Upper lobe of left lung (tissue), 6 donors: ENCODE measurements at places on chromosomes 5 and 9. TPM values are rescaled to one million over a fixed set of nuclear protein-coding genes. Genes with fewer than 3 reads are reported as not detected.

KCNMB1 gene
- 5.3 TPM for total RNA-seq

OTP gene
- not detected for total RNA-seq

LOX gene
- 20.0 TPM for total RNA-seq

NPM1 gene
- total RNA-seq = 614 TPM

KCNIP1 gene
- total RNA-seq = 2.4 TPM

SLC4A9 gene
- total RNA-seq = not detected

GRCh38 chr9:95008151-95008771 lies 281.8 kb downstream of the AOPEP start:
- H3K27me3 ChIP-seq = peaks cover 3% of the 10 kb centered on the region
- no peaks in the 10 kb centered on the region for H3K36me3 ChIP-seq
- DNase-seq = no peak

- H3K4me3 ChIP-seq = no peak overlapping the region
- DNase-seq = no peak
- H3K27me3 ChIP-seq = no peaks in the 10 kb centered on the region
- no peaks in the 10 kb centered on the region for H3K4me1 ChIP-seq
Measured at GRCh38 chr5:178486239-178486641, 104.0 kb downstream of the COL23A1 start.

DNA sequence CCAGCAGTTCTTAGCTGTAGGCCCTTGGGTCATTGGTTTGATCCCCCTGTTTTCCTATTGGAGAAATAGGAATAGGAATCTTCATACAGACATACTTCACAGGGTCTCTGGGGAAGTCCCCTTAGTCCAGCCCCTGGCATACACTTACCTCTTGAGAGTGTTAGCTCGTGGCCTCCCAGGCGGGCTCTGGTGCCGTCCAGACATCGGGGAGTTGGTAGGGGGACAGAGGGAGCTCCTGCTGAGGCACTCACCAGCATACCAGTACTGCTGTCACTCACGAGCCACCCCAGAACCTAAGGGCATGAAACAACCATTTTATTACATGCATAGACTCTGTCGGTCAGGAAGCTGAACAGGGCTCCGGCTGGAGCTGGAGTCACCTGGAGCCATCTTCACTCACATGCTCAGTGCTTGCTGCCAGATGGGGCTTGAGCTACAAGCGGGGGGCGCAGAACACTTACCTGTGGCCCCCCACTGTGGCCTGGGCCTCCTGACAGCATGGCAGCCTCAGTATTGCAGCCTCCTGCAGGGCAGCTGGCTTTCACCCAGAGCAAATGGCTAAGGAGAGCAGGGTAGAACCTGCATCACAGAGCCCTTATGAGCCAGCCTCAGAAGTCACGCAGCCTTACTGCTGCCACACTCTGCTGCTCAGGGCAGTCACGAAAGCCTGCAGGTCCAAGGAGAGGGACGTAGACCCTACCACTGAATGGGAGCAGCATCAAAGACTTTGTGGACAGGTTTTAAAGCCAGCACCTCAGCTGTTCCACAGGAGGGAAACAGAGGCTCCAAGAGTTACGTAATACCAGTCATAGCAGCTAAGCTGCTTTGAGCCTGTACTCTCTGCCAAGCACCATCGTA lies 58.3 kb upstream of the ANGPTL2 start:
- no peak overlapping the region for H3K27ac ChIP-seq
- H3K4me1 ChIP-seq = peaks cover 3% of the 10 kb centered on the region
- H3K27me3 ChIP-seq = no peaks in the 10 kb centered on the region
- H3K36me3 ChIP-seq = no peaks in the 10 kb centered on the region
- no peak overlapping the region for H3K4me3 ChIP-seq

GRCh38 chr9:5466766-5467165 lies 16.4 kb downstream of the CD274 start:
- H3K27ac ChIP-seq = no peak overlapping the region
- H3K4me3 ChIP-seq = no peak overlapping the region
- DNase-seq = no peak
- H3K27me3 ChIP-seq = no peaks in the 10 kb centered on the region
- H3K4me1 ChIP-seq = no peaks in the 10 kb centered on the region

GRCh38 chr9:127917603-127918002 lies 762 bp upstream of the ST6GALNAC4 start:
- peaks cover 72% of the 10 kb centered on the region for H3K4me1 ChIP-seq
- no peaks in the 10 kb centered on the region for H3K27me3 ChIP-seq
- H3K27ac ChIP-seq = peak overlapping the region; percentile 78
- H3K4me3 ChIP-seq = no peak overlapping the region
- no peak for DNase-seq
- H3K36me3 ChIP-seq = peaks cover 15% of the 10 kb centered on the region

GRCh38 chr5:155434681-155435080 lies 421.1 kb downstream of the KIF4B start:
- no peak overlapping the region for H3K27ac ChIP-seq
- DNase-seq = no peak
- no peaks in the 10 kb centered on the region for H3K36me3 ChIP-seq

DNA sequence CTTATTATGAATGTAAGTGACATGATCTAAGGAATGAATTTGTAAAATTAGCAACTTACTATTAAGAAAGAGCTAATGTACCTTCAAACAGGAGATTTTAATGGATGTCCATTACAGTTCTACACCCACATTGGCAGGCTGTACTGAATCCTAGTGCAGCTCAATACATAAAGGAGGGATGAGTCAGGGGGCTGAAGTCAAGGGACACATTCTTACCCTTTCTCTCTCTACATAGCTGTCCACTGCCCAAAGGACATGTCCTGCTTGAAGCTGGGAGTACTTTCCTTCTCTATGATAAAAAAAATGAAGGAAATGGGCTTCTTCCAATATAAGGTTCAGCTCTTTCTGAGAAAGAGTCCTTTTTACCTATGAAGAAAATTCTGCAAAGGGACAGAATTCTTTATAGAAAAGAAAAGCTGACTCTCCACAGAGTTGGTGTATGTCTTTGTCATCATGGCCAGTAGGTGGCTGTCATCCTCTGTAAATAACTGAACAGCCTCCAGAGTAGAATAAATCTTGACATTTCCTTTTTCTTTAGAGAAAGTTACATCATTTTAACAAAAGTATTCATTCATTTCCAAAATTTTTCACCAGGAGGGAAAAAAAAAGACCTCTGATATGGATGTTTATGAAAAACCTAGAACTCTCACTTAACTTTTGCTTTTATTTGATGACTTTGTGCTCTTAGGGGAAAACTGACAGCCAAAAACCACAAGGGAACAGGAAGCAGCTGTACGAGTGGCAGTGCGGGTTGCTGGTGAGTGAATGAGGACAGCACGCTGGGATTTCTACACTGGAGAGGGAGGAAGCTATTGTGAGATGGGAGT lies 13.1 kb upstream of the IFNA14 start:
- H3K4me1 ChIP-seq = no peaks in the 10 kb centered on the region
- DNase-seq = peak; percentile 32
- H3K4me3 ChIP-seq = no peak overlapping the region
- H3K27me3 ChIP-seq = no peaks in the 10 kb centered on the region

GRCh38 chr5:180366326-180366725 lies 13.2 kb upstream of the GFPT2 start:
- H3K27me3 ChIP-seq = no peaks in the 10 kb centered on the region
- no peak overlapping the region for H3K27ac ChIP-seq
- H3K4me3 ChIP-seq = no peak overlapping the region
- DNase-seq = peak; percentile 56
- H3K36me3 ChIP-seq = no peaks in the 10 kb centered on the region

- H3K36me3 ChIP-seq = peaks cover 46% of the 10 kb centered on the region
- no peak overlapping the region for H3K4me3 ChIP-seq
- no peak overlapping the region for H3K27ac ChIP-seq
- no peak for DNase-seq
- no peaks in the 10 kb centered on the region for H3K27me3 ChIP-seq
Measured at GRCh38 chr5:40826489-40827187, 8.4 kb downstream of the RPL37 start.

- DNase-seq = no peak
- no peaks in the 10 kb centered on the region for H3K4me1 ChIP-seq
- no peaks in the 10 kb centered on the region for H3K36me3 ChIP-seq
- no peak overlapping the region for H3K4me3 ChIP-seq
- no peaks in the 10 kb centered on the region for H3K27me3 ChIP-seq
- H3K27ac ChIP-seq = no peak overlapping the region
Measured at GRCh38 chr5:11426442-11426841, 477.8 kb downstream of the CTNND2 start.

DNA sequence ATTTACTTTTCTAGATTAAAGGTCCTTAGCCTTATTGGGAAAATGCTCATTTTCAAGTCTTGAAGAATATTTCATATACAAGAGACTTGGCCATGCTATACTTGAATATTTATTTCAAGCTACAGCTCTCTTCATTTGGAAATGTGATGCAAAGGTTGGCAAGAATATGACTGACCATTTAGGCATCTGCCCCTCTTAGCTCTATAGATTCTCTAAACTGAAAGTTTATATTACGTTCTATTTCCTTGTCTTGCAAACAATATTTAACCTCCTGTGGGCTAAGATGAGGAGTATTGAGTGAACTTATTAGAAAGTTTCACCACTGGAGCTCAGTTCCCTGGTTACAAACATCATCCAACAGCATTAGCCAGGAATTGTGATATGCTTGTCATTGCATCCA lies 593.1 kb downstream of the MAT2B start:
- H3K27ac ChIP-seq = no peak overlapping the region
- no peaks in the 10 kb centered on the region for H3K4me1 ChIP-seq
- H3K36me3 ChIP-seq = no peaks in the 10 kb centered on the region
